Stimulated activated CD4-positive, alpha-beta T cell treated with anti-CD3 and anti-CD28 coated beads, Interleukin-12 subunit alpha, Interleukin-12 subunit beta, amount 100 ng/mL, for 4 hours (primary cell): ENCODE measurements at places on chromosomes 11 and 22.
A peak's percentile ranks its signal among the peaks of the same experiment; 100 is the strongest.

GRCh38 chr22:36546092-36546804, 17.3 kb upstream of the EIF3D start:
- peak; percentile 21 for DNase-seq

DNA sequence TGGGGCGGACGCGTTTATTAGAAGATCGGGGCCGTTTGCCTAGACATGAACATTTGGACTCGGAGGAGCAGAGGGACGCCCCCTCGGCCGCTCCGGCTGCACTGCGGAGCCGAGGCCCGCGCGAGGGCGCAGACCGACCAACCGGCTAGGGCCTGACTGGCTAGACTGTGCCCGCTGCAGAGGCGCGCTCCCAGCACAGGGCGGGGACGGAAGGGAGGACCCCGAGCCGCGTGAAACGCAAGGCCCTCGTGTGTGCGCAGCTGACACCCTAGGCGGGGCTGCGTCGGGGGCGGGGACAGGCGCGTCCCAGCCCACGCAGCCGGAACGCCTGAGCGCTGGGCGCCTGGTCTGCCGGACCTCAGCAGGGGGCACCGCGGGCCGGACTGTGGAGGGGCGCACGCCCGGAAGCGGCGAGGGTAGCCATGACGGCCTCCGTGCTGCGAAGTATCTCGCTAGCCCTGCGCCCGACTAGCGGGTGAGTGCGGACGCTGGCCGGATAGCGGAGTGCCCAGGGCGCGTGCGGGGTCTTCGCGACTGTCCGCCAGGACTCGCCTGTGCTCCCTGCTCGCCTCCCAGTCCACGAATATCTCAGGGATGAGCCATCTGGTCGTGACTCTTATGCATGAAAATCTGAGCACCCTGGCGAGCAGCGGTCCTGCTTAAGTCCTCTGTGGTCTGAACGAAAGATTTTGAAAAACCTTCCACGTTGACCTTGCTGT, at the start of gene MRPL40:
MRPL40 (plus strand) TSS at position 413 of the 719 bp plus-strand sequence; CDS start at position 423, 10 bp downstream.
- DNase-seq: peak; percentile 91

GRCh38 chr11:13769188-13769587, 100.7 kb downstream of the FAR1 start:
- DNase-seq: no peak

DNA sequence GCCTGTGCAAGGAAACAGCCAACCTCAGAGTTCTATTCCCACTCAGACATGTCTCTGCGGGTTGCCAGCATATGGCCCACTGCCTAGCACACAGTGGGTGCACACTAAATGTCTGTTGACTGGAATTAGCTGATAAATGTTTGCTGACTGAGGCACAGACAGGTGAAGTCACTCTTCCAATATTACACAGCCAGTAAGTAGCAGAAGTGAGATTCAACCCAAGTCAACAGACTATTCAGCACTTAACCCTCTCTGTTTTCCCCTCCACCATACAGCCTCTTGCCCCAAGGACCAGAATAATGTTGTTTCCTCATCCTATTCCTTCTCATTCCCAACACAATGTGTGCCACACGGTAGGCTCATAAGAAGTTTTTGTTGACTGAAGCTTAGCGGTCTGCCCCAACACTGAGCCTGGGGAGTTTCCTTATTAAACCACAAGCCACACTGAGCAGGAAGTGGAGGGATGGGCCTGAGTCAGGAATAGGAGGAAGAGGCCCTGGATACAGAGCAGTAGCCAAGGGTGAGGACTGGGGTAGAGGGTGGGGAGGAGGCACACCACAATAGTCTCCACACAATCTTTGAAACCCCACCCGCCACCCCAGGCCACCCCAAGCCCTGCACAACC, 15.7 kb upstream of the IL10RA start:
- no peak for DNase-seq

GRCh38 chr22:49262167-49262566, 565.5 kb downstream of the BRD1 start:
- no peak for DNase-seq

GRCh38 chr11:96275801-96276594, 67.0 kb downstream of the MAML2 start:
- DNase-seq: no peak

- DNase-seq: no peak
Observed at GRCh38 chr22:48416396-48417224, 1411.1 kb downstream of the BRD1 start.

GRCh38 chr11:116122697-116123472, 618.7 kb upstream of the CADM1 start:
- DNase-seq: no peak

GRCh38 chr11:20102397-20102796, 57.9 kb downstream of the DBX1 start:
- no peak for DNase-seq
